ENCODE measurements at places on chromosomes 2 and 18. TPM values are rescaled to one million over a fixed set of nuclear protein-coding genes. Genes with fewer than 3 reads are reported as not detected.

FAP gene
- total RNA-seq, result 57.7 TPM

EIF2AK3 gene
- total RNA-seq, result 16.5 TPM

AQP12A gene
- total RNA-seq, result not detected

TUBA4B gene
- total RNA-seq, result not detected

NEB gene
- total RNA-seq, result 1,145 TPM

GALM gene
- 23.1 TPM for total RNA-seq

SLC9A2 gene
- total RNA-seq, result 0.75 TPM

TCF23 gene
- total RNA-seq, result not detected

AKAIN1 gene
- total RNA-seq, result not detected

PLEK gene
- not detected for total RNA-seq

TEX44 gene
- not detected for total RNA-seq

PDCL3 gene
- 33.7 TPM for total RNA-seq

PSMA8 gene
- not detected for total RNA-seq

ZAP70 gene
- total RNA-seq, result 2.2 TPM

IL1RL2 gene
- total RNA-seq, result not detected

TMEM178A gene
- 2.0 TPM for total RNA-seq

XDH gene
- total RNA-seq, result 0.32 TPM

ADD2 gene
- total RNA-seq, result not detected

DOK6 gene
- not detected for total RNA-seq

ZSWIM2 gene
- 0.16 TPM for total RNA-seq

ABCB11 gene
- total RNA-seq, result not detected

ASB18 gene
- 0.24 TPM for total RNA-seq

C2orf72 gene
- total RNA-seq, result not detected

FSHR gene
- total RNA-seq, result 0.19 TPM

ICOS gene
- not detected for total RNA-seq

CDCA7 gene
- 0.16 TPM for total RNA-seq

PLEKHM3 gene
- 6.7 TPM for total RNA-seq

MC2R gene
- not detected for total RNA-seq

VSNL1 gene
- total RNA-seq, result 2.1 TPM

ZNF24 gene
- 53.8 TPM for total RNA-seq

NOL4 gene
- not detected for total RNA-seq

LHCGR gene
- total RNA-seq, result not detected

FAM228A gene
- not detected for total RNA-seq

NOTO gene
- total RNA-seq, result not detected

MEP1B gene
- 0.08 TPM for total RNA-seq

All from myocyte (in vitro differentiated cells).